Fibroblast of skin of left biceps (primary cell): ENCODE measurements at places on chromosomes 6 and 20.
A peak's percentile ranks its signal among the peaks of the same experiment; 100 is the strongest.

- no peak for DNase-seq
These were observed 258.1 kb downstream of the DLL1 start for GRCh38 chr6:170032706-170033309.

DNA sequence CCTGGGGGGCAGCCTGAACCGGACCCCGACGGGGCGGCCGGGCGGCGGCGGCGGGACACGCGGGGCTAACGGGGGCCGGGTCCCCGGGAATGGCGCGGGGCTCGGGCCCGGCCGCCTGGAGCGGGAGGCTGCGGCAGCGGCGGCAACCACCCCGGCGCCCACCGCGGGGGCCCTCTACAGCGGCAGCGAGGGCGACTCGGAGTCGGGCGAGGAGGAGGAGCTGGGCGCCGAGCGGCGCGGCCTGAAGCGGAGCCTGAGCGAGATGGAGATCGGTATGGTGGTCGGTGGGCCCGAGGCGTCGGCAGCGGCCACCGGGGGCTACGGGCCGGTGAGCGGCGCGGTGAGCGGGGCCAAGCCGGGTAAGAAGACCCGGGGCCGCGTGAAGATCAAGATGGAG lies 636 bp downstream of the SRF start:
- DNase-seq, result no peak

GRCh38 chr6:145277358-145278086 lies 457.8 kb downstream of the EPM2A start:
- DNase-seq, result no peak

- peak; percentile 51 for DNase-seq
These were observed 37.9 kb downstream of the MAFB start for GRCh38 chr20:40651151-40651550.

DNA sequence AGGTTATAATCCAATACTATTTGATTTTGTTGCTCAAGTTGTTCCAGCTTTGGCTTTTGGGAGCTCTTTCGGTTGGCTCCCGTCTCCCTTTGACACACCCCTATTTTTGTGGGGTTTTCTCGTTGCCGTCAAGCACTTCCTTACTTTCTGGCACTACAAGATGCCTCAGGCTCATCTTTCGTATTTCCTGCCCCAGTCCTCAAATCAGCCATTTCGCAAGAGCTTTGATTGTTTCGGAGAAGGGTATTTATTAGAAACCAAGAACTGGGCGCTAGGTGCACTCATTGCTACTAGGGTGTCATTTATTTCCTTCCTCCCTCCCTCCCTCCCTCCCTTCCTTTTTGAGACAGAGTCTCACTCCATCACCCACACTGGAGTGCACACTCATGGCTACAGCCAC lies 13.3 kb upstream of the SOX12 start:
- no peak for DNase-seq

GRCh38 chr6:116327803-116328527 lies 42.8 kb upstream of the DSE start:
- DNase-seq, result no peak

DNA sequence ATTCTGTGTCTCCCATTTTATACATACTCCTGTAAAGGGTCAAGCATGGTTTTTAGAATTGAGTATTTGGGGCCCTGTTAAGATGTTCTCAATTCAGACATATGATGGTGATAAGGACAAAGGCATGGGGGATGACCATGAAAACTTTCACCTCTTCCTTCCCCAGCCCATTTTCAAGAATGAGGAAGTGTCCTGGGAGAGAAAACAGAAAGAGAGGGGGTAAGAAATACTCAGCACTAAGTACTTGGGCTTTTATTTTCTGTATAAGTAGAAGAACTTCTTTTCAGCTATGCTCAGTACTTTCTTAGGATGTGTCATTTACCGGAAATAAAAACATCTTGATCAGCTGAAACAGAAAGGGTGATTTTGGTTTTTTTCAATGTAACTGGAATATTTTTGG lies 10.9 kb upstream of the MBOAT1 start:
- no peak for DNase-seq

GRCh38 chr6:21337263-21337662 lies 256.3 kb upstream of the SOX4 start:
- DNase-seq, result no peak

- DNase-seq, result no peak
These were observed 391.8 kb downstream of the CDH4 start for GRCh38 chr20:61643656-61644377.

DNA sequence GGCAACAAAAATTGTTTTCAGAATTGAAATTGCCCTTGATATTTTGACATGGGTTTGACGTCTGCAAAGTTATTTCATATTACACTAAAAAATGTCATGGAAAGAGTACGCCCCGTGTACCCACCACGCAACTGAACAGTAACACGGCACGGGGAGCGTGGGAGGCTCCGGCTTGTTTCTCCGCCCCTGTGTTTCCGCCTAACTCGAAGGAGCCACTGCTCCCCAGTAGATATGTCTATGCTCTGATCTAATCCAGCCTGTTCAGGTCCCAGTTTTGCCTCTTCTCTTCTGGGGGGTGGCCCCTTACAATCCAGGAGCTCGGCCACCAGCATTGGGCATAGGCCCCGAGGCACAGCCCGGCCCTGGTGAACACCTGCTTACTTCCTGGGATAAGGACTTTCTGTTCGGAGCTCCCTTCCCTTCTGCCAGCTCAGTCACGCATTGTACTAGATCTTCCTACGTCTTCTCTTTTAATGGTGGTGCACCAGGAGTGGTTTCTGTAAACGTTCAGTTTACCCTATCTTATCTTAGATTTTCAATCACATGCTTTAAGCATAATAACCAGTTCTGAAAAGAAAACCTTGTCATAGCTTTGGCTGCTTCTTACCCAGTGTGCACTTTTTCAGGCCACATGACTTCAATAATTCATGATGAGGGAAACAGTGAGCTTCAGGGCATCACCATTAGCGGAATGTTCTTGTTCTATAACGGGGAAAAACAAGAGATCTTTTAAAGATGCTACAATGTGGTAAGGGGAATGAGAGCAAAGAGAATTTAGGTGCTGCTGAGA lies 43.9 kb upstream of the EXOC2 start:
- no peak for DNase-seq

DNA sequence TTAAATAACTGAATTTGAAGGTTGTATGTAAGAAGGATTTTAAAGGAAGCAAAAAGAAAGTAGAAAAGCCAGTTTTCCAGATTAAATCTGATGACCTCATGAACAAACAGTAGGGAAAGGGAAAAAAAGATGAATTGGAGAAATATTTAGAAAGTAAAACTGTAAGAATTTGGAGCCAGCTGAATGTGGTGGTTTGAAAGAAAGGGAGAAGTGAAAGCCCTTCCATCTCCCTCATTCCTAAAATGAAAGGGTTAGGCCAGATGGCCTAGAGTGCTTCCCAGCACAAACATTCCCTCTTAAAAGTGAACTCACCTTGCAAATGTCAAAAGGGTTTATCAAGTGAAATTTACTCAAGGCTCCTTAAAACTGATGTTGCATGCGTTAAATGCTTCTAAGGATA lies 139.3 kb upstream of the COL21A1 start:
- DNase-seq, result no peak

- no peak for DNase-seq
These were observed 559 bp downstream of the LAMA5 start for GRCh38 chr20:62366370-62367135.

GRCh38 chr20:61106438-61106837 lies 145.6 kb upstream of the CDH4 start:
- no peak for DNase-seq

DNA sequence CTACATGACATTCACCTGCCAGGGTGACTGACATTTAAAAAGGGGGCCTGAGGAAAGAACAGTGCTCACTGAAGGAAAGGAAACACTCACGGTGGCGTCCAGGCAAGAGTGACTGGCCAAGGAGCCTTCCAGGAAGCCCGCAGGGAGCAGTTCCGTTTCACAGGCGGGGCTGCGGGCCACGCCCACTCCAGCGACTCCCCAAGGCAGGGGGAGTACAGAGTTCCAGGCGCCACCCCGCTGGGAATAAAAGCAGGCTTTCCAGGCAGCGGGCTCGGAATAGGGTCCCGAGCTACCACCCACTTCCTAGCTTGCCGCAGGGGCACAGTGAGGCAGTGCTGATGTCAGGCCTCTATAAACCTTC lies 34.2 kb downstream of the PKIG start:
- DNase-seq, result no peak

DNA sequence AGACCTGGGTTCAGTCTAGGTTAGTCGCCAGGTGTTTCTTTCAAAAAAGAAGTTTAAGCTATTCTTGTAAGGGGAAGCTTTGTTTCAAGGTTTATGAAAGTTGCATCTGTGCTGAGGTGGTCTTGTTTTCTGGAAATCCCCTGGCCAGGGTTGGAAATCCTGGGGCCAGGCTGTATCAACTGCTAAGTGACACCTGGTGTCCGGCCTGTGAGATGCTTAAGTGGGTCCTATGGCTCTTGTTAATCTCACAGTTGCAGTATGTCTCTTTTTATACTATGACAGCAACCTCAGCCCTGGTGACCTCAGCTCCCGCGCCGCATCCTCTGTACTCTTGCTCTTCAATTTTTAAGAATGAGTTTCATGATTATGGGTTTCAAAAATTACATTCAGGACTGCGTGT lies 72.0 kb downstream of the CHMP4B start:
- DNase-seq, result no peak
